ENCODE measurements at places on chromosomes 3 and 15.

DNA sequence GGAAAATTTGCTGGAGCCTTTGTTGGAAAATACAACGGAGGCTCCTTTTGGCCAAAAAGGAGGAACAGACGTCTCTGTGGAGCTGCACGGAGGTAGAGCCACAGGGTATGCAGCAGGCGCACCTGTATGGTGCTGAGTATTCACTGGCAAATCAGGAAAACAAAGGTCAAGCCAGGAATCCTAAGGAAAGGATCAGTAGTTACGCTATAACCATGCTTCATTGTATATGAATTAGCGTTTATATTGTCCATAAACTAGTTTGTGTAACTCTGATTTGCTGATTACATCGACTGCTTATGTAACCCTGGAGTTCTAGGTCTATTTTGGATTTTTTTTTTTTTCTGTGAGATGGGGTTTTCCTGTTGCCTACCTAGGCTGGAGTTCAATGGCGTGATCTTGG is 45.4 kb downstream of the LPP start:
- DNase-seq, result no peak

GRCh38 chr3:18634461-18634860 is 209.3 kb upstream of the SATB1 start:
- DNase-seq, result no peak

DNA sequence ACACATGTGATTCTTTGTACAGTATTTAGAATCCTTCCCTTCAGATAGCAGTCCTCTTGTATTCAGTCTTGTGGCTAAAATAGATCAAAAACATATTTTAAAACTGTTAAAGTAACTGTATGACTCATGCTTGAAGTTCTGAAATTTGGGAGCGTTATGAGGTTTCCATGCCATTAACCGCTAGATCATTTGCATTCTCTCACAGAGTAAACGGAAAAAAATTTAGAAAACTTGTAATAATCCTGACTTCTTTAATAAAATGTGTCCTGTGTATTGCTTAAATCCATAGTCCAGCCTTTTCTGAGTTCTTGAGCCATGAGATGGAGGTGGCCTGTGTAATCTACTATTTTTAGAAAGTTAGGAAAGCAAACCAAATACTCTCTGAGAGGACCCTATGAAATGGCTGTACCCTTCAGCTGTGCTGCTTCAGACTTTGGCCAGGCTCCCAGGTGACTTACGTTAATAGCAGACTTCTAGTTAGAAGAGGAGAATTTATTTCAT is 33.8 kb downstream of the MBNL1 start:
- no peak for DNase-seq

GRCh38 chr15:92914103-92914499 is 14.0 kb downstream of the CHD2 start:
- no peak for DNase-seq

DNA sequence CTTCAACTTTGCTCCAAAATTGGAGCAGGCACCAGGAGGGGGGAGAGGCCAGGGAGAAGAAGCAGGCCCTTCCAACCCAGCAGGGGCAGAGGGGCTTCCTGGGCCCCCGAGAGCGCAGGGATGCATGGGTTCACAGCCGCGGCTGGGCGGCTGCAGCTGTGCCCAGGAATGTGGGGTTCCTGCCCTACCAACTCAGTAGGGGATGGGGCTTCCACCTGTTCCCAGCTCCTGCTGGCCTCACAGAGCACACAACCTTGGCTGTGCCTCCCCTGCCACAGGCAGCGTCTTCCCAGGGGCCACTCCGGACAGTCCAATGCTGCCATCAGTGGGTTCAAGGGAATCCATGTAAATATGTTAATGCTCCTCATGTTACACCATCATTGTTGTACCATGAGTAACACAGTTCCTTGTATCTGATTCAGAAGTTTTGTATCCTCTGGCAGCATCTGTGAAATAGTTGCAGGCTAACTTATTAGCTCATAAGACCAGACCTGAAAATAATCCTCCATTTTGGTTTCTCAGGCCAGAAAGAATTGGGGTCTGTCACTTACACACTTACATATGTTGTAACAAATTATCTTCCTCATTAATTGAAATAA is 12.1 kb upstream of the SIAH2 start:
- no peak for DNase-seq

- DNase-seq, result no peak
Measured at GRCh38 chr15:58566029-58566428, 134.2 kb downstream of the LIPC start.

- DNase-seq, result no peak
Measured at GRCh38 chr3:123524981-123525380, 59.9 kb downstream of the HACD2 start.

GRCh38 chr15:101068961-101069653 is 149.9 kb downstream of the LRRK1 start:
- DNase-seq, result no peak

DNA sequence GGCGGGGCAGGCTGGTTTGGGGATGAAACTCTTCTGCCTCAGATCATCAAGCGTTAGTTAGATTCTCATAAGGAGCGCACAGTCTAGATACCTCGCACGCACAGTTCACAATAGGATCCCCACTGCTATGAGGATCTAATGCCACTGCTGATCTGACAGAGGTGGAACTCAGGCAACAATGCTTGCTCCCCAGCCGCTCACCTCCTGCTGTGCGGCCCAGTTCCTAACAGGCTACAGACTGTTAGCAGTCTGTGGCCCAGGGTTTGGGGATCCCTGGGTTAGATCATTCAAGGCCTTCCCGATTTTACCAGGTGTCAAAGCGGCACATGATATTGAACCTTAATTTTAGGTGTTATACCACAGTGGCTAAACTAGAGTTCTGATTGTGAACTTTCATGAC is 232.8 kb downstream of the UBE2E2 start:
- no peak for DNase-seq

DNA sequence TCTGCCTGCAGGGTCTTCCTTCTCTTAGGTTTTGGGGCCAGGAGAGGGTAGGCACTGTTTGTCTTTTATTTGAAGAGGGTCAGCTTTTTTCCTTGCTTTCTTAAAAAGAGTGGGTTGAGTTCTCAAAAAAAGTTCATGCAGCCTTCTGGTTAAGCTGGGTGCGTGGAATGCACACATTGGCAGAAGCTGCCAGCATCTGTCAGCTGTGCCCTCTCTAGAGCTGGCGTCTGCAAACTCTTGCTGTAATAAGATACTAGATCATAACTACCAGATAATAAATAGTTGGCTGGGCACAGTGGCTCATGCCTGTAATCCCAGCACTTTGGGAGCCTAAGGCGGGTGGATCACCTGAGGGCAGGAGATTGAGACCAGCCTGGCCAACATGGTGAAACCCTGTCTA is 373.4 kb downstream of the OCA2 start:
- DNase-seq, result no peak

- DNase-seq, result no peak
Measured at GRCh38 chr15:88661041-88661700, 22.4 kb downstream of the ISG20 start.

- no peak for DNase-seq
Measured at GRCh38 chr3:143239031-143239430, 119.5 kb downstream of the CHST2 start.

- no peak for DNase-seq
Measured at GRCh38 chr15:22808240-22808639, 21.8 kb downstream of the NIPA1 start.

- DNase-seq, result no peak
Measured at GRCh38 chr15:83838763-83839162, 184.8 kb downstream of the ADAMTSL3 start.

DNA sequence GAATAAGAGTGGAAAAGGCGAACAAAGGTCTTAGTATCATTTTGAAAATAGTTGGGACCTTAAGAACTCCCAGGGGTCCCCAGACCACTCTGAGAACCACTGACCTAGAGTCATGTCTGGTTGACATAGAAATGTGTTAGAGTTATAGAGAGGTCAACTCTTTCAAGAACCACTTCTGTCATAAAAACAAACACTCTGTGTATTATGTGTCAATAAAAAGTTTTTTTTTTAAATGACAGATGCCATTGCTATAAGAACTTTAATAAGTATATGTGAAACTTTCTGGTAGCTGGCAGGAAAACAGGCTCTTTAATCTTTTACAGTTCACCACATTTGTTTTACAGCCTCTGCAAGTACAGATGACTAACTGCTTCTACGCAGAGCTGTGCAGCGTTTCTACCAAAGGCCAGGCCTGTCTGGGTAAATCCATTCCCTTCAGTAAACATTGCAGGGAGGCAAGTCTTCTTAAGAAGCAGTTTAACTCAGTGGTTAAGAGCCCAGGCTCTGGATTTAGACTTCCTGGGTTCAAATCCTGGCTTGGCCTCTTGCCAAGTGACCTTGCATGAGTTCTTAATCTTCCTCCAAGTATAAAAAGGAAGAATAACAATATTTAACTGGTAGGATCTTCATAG is 56.6 kb downstream of the RFTN1 start:
- no peak for DNase-seq

GRCh38 chr3:14345496-14346150 is 56.8 kb upstream of the SLC6A6 start:
- DNase-seq, result no peak

DNA sequence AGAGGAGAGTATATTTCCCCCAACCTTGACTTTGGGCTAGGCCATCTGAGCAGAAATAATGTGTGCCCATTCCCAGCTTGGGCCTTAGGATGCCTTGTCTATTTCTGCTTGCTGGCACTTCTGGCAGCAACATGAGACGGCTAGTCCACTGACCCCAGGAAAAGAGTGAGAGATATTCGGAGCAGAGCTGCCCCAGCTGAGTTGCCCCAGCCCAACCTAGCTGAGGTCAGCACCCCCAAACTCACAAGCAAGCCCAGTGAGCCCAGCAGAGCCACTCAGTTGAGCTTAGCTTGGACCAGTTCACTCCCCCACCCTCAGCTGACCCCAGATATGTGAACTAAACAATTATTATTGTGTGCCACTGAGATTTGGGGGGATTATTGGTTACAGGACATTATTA is 20.2 kb downstream of the ITGA11 start:
- no peak for DNase-seq

- no peak for DNase-seq
Measured at GRCh38 chr3:114642951-114643741, 349.3 kb downstream of the TIGIT start.

- no peak for DNase-seq
Measured at GRCh38 chr15:42226648-42227047, 18.5 kb upstream of the VPS39 start.

GRCh38 chr15:35007397-35007796 is 19.3 kb upstream of the ZNF770 start:
- DNase-seq, result no peak

GRCh38 chr15:71639471-71639870 is 170.9 kb upstream of the NR2E3 start:
- DNase-seq, result no peak

DNA sequence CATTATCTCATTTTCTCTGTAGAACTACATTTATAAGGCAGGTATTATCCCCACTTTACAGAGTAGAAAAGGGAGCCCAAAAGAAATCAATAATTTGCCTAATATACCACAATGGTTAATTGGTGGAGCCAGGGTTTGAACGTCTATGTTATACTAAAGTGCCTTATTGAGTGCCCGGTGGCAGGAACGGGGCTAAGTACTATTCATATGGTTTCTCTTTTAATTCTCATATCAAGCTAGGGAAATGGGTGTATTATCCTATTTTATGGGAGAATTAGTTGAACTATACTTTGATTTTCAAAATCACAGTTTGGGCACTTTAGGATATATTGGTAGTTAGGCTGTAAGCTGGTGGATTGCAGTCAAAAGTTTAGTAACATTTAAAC is 1.5 kb downstream of the CEP97 start:
- DNase-seq, result no peak

DNA sequence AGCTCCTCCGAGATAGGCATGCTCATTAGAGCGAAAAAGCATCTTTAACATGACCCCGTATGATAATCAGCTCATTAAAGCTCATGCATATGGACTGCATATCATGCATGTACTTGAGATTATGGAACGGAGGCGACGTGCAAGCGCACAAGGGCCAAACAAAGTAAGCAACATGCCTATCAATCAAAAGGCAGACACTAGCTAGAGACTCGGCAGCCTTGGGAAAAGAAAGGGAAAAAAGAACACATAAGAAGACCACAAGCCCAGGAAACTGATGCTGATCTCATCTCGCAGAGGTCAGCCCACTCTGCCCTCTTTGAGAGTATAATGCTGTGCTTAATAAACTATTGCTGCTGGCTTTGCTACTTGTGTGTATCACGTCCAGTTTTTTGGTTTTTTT is 2.6 kb upstream of the ACOX2 start:
- DNase-seq, result no peak

- no peak for DNase-seq
Measured at GRCh38 chr3:62708638-62709373, 166.4 kb downstream of the CADPS start.

DNA sequence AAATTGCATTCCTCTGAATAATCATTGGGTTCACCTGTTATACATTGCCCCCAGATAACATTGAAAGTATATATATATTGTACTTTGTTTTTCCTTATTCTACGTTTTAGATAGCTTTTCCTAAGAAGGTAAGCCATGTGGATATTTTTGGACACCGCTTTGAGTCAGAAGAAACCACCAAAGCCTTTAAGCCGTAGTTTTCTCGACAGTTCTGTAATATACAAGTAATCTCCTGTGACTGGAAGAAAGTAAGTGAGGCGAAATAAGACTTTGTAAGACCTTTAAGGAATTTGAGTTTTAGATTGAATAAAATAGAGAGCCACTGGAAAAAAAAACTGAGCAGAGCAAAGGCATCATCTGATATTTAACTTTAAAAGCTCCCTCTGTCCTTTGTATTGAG is 1092.0 kb downstream of the DIPK2A start:
- no peak for DNase-seq

GRCh38 chr3:177561365-177561764 is 364.1 kb upstream of the TBL1XR1 start:
- DNase-seq, result no peak

GRCh38 chr3:71601811-71602210 is 18.3 kb upstream of the FOXP1 start:
- no peak for DNase-seq

DNA sequence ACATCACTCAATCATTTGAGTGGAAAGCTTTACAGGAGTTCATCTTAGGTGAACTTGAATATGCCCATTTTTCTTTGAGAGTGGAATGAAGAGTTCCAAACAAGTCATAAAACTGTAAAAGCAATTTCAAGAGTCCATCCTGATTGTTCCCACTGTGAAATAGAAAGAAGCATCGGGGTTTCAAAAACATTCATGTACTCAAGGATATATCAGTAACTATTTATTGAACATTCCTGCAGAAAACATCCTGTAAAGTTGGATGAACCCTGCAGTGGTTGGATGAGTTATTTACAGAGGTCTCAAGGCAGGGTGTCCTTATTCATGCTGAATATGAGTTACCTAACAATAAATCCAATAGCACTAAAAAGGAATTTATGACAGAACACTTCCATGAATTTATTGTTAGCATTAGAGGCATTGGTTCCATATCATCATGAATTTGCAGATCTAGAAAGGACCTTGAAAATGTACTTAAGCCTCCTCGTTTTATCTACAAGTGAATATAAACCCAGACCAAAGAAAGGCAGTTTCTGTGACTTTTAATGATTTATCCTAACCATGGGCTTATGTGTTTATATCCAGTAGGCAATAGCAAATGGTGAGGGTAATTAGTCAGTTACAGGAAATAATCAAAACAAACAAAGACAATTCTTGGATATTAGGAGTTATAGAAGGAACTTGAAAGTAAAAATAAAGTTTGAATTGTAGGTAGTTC is 361.9 kb upstream of the KCNMB2 start:
- no peak for DNase-seq

All from NCI-H1436 (cell line).